ENCODE measurements at places on chromosomes 1 and 21.
A peak's percentile ranks its signal among the peaks of the same experiment; 100 is the strongest.

GRCh38 chr1:116266864-116267212 lies 106.2 kb upstream of the ATP1A1 start:
- DNase-seq: no peak

DNA sequence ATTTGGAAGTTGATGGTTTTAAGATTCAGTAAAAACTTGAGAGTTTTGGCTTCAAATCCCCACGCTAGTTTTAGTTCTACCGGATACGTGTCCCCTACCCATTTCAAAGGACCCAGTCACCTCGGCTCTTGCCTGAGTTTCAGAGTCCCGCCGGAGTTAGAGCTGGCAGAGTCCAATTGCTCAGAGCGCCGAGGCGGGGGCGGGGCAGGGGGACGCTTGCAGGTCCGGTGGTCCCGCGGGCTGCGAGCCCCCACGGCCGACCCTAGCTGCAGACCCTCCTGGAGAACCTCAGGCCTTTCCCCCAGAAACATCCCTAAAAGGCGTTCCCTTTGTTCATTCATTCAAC lies 765 bp upstream of the VPS45 start:
- DNase-seq: peak; percentile 25

GRCh38 chr1:98322086-98322485 lies 339.4 kb upstream of the SNX7 start:
- DNase-seq: no peak

DNA sequence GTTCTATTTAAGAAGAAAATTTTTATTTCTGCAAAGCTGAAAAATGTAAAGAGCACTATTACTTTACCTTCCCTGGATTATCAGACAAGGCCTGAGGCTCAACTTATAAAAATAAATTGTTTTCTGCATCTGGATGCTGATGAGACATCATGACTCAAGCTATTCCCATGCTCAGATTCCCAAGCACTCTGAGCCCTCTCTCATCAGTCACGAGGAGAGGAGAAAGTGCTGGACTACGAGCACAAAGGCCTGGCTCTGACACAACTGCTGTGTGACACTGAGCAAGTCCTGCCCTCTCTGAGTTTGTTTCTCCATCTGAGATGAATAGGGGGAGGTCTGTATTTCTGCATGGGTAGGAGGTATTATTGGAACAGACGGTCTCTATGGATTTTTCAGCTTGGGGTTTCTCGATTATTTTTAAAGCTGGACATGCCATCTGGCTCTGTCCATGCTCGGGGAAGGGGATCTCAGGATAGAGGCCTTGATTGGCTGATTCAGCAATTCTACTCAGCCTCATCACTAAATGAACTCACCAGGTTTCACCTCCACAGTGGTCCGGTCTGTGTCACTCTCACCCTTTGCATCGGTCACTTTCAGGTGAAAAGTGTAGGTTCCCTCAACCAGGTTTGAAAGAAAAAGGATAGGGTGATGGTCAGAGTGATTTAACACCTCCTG lies 107.7 kb downstream of the KIAA0319L start:
- no peak for DNase-seq

DNA sequence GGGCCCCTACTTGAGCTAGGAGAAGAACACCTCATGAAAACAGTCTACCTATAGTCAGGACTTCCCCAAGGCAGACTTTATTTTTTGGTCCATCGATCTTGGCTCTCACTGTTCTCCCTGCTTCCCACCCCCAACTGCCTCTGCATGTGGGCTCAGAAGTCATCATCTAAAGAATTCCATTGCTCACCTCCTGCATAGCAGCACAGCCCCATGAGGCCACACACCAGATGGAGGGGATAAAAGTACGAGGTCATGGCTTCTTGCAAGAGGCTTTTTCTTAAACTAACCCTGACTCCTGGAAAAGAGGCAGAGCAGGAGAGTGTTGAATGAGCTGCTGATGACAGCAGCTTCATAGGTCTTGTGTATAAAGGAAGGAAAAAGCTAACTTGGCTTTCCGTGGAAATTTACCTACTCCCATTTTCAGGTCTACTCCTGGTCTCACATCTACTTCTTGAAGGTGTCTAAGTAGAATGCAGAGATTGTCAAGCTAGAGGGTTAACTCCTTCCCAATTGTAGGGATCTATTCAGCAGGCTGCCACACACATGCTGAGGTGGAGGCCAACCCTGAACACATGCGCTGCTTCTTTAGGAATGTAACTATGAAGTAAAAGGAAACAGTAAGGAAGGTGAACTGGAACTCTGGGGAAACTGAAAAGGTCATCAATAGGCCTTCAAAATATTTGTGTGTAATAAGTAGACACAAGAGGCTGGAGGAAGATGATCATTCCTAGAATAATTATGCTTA lies 18.7 kb downstream of the WNT2B start:
- DNase-seq: no peak

- DNase-seq: no peak
These were observed 110.1 kb downstream of the MRPS6 start for GRCh38 chr21:34183331-34183928.

DNA sequence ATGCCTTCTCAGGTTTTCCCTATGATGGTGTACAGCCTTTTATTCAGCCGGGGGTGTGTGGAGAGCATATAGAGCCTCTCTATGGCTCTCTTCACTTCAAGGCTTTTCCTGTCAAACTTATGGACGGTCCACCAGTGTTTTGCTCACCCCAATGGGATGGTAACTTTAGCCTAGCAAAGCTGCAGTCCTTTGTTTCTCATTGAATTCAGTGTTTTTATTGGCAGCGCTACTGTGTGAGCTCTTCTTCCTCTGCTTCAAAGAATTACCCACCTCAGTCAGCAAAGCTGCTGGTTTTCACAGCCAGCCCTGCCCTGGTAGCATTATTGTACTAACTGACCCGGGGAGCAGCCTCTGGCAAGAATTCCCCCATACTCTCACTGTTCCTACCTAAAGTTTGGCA lies 145.3 kb upstream of the RRP15 start:
- no peak for DNase-seq
